K562 (cell line): ENCODE measurements at places on chromosomes 1 and 21. TPM values are rescaled to one million over a fixed set of nuclear protein-coding genes. Genes with fewer than 3 reads are reported as not detected.

The CTSE gene
- 0.18 and 0.20 TPM in 2 replicates for total RNA-seq

The CLDN14 gene
- total RNA-seq: not detected in 2 replicates

The NBPF10 gene
- 0.72 and 0.89 TPM in 2 replicates for total RNA-seq

The ZYG11B gene
- 19.7 and 20.4 TPM in 2 replicates for total RNA-seq

The SPATA45 gene
- total RNA-seq: not detected in 2 replicates

The PRR9 gene
- 0.20 TPM in 1 of 2 replicates, not detected in the other for total RNA-seq

The SPRR3 gene
- total RNA-seq: not detected in 2 replicates

The CHIA gene
- not detected in 2 replicates for total RNA-seq

The SLAMF6 gene
- 0.87 and 1.0 TPM in 2 replicates for total RNA-seq

The AVPR1B gene
- not detected in 2 replicates for total RNA-seq

The OR10J1 gene
- not detected in 2 replicates for total RNA-seq

The AUNIP gene
- total RNA-seq: 30.9 and 31.7 TPM in 2 replicates

- no peak overlapping the region for H3K4me3 ChIP-seq
- no peak overlapping the region for H3K27ac ChIP-seq
- H3K4me1 ChIP-seq: no peaks in the 10 kb centered on the region
- DNase-seq: no peak
- H3K27me3 ChIP-seq: no peaks in the 10 kb centered on the region; the same call in 2 of the 3 replicates
Observed at GRCh38 chr1:192858456-192858855, 49.6 kb downstream of the RGS2 start.

DNA sequence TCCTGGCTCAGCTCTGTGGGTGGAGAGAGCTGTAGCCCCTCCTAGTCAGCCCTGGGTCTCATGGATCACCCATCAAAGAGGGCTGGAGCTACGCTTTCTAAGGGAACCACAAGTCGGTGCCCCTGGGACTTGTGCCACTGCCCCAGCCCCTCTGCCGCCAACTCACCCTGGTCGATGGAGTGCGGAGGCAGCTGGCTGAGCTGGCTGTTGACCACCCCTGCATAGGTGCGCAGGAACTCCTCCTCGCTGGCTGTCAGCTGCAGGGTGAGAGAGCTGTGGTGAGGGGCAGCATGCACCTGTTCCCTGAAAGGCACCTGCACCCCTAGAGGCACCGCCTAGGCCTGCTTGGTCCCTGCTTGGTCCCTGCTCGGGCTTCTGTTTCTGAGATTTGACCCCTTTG is 39.0 kb downstream of the CTNNBIP1 start:
- H3K27me3 ChIP-seq: no peaks in the 10 kb centered on the region
- peaks cover 32% of the 10 kb centered on the region for H3K4me1 ChIP-seq
- no peak for DNase-seq
- H3K27ac ChIP-seq: no peak overlapping the region
- no peak overlapping the region for H3K4me3 ChIP-seq
- peaks cover 4% of the 10 kb centered on the region; the same call in 1 of the 3 replicates for H3K36me3 ChIP-seq

- no peak overlapping the region for H3K4me3 ChIP-seq
- DNase-seq: no peak
- H3K36me3 ChIP-seq: no peaks in the 10 kb centered on the region
- H3K4me1 ChIP-seq: no peaks in the 10 kb centered on the region
Observed at GRCh38 chr1:22831729-22832413, 121.2 kb downstream of the EPHB2 start.

DNA sequence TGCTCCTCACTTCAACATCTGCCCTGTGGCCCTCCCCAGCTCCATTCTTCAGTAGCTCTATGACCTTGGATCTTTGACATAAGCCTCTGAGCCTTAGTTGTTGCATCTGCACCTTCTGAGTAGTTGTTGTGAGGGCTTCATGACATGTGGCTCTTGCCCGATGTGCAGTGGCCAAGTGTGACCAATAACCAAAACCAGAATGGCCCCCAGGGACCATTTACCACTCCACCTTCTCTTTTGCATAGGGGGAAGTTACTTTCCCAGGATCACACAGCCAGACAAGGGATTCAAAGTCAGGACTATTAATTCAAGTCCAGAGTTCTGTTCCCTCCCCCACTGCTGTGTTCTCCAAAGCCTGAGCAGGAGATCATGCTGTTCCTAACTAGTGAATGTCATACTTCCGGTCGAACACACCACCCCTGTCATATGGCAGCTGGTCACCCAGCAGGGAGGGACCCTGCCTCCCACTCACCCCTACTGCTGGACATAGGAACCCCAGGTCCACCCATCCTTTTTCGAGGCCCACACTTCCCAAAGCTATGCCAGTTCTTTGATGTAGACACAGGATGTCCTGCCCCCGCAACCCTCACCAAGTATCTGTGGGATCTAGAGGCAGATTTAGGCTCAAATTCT is 4.0 kb downstream of the FGR start:
- H3K27me3 ChIP-seq: peaks cover 6% of the 10 kb centered on the region; the same call in 1 of the 3 replicates
- DNase-seq: no peak
- peaks cover 17% of the 10 kb centered on the region for H3K4me1 ChIP-seq
- no peaks in the 10 kb centered on the region for H3K36me3 ChIP-seq

DNA sequence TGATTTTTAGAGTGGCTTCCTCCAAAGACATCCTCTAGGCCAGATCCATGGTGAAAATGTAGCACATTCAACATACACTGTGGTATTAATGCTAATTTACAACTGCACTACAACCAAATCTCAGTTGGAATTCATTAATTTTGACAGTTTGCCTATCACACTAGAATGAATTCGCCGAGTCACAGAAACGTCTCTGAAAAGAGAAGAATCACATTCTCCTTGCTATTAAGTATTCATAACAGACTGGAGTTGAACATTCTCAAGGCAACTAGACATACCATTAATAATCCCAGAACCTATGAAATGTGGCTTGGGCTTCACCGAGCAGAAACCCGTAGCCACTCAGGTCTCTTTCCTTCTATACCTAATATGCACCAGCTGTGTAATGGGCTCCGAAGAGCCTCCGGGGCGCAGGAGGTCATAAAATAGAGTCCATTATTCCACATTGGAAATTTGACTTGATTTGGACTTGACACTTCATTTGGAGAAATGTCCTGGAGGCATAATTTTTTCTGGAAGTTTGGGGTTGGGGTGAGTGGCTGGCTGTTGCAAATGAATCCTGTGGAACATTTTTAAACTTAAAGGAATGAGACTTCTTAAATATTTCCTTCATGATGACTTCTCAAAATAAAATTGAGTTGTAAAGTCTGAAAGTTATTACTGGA is 117.1 kb downstream of the DSCAM start:
- H3K4me1 ChIP-seq: no peaks in the 10 kb centered on the region
- no peak for DNase-seq
- H3K27me3 ChIP-seq: no peaks in the 10 kb centered on the region
- H3K4me3 ChIP-seq: no peak overlapping the region
- no peaks in the 10 kb centered on the region for H3K36me3 ChIP-seq

GRCh38 chr1:183676586-183677189 is 23.6 kb upstream of the APOBEC4 start:
- DNase-seq: no peak
- H3K27me3 ChIP-seq: no peaks in the 10 kb centered on the region
- no peak overlapping the region for H3K4me3 ChIP-seq

DNA sequence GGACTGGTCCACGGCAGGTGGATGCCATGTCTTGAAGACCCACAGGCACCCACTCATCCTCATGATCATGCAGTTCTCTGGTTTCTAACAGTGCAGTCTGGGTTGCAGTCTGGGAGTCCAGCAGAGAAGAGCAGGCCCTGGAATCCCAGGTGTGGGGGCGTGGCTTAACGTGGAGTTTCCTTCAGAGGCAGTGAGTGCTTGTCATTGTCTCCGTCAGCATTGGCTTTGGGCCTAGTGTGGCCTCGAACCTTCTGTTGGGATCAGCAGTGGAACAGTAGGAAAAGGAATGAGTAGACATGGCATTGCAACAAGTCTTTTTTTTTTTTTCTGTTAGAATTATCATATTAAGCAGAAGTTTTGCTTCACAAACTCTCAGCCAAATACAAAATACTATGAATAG is 12.8 kb downstream of the LGALS8 start:
- H3K27me3 ChIP-seq: no peaks in the 10 kb centered on the region
- no peak overlapping the region for H3K27ac ChIP-seq
- no peak for DNase-seq
- peaks cover 66% of the 10 kb centered on the region; the same call in 2 of the 3 replicates for H3K36me3 ChIP-seq

GRCh38 chr1:115705085-115705951 is 63.2 kb downstream of the CASQ2 start:
- no peak for DNase-seq
- peaks cover 14% of the 10 kb centered on the region for H3K27me3 ChIP-seq
- H3K4me1 ChIP-seq: no peaks in the 10 kb centered on the region
- no peak overlapping the region for H3K27ac ChIP-seq

DNA sequence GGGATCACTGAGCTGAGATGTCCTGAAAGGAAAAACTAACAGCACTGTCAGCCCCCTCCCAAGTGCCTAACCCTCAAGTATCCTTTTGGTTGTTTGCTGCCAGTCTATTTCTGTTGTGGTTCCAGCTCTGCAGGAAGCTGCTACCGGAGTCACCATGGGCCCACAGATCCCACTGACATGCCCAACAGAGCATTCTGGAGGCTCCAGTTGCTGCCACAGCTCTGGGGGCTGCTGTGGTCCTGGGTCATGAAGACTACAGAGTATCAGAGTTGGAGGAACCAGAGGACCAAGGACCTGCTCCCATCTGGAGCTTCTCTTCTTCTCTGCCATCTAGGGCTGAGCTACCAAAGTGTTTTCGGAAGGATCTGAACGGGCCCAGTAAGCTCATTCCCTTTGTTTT is 910 bp downstream of the LCE3A start:
- H3K27me3 ChIP-seq: no peaks in the 10 kb centered on the region
- DNase-seq: no peak
- no peaks in the 10 kb centered on the region for H3K36me3 ChIP-seq
- no peak overlapping the region for H3K27ac ChIP-seq

DNA sequence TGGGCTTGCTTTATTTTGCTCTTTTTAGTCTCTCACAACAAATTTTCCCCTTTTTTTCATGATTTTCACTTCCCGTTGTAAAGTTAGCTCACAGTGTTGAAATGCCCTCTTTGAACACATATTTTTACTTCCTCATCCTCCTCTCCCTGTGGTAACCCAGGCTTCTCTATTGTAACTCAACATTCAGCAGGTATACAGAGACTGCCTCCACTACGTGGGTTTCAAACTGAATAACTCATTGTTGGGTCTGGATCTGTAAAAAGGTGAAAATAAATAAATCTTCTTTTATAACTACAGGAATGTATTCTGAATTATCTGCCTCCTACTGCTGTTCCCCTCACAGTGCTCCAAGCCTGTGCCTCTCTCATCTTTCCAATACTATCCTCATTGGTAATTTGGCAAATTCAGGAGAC is 166.4 kb downstream of the RUNX1 start:
- DNase-seq: no peak
- peak overlapping the region; percentile 35; the same call in 2 of the 3 replicates for H3K27ac ChIP-seq
- H3K27me3 ChIP-seq: no peaks in the 10 kb centered on the region
- peaks cover 63% of the 10 kb centered on the region for H3K36me3 ChIP-seq

GRCh38 chr1:209756615-209757445 is 977 bp downstream of the TRAF3IP3 start:
- no peak for DNase-seq
- no peaks in the 10 kb centered on the region for H3K36me3 ChIP-seq
- H3K27ac ChIP-seq: no peak overlapping the region

DNA sequence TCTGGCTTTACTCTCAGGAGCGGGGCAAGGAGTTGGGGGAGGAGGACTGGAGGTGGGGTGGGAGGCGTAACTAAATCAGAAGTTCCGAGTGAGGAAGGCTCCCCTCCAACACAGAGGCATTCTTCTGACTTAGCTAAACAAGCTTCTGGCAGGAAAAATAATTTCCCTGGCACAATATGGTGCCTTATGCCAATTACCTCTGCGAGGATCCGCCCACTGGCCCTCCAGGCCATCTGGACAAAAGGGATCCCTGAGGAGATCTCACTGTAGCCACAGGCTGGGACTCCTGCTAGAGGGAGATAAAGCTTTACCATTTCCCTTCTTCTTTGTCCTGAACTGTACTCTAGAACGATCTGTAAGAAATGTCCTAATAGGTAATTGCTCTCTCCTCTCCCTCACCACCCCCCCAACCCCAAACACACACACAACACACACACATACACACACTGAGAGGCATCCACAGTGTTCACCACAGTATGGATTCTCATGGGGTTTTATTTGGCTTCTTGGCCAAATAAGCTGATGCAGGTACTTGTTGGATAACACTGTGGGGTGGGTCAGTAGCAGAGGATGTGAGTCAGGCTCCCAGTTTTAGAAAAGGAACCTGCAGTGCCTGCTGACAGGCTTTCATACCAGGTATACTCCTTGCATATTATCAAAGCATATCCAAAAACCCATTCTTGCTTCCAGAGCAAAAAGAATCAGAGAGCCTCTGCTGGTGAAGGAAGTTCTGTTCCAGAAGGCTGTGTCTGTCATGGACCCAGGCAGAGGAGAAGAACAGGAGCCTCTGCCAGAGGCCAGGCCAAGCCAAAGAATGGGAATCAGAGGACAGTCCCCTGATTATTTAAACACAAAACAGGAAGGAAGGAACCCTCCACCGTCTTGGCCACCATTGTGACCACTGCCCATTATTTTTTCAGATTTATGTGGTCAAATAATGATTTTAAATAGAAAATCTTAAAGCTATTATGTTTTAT is 169.1 kb downstream of the C1orf21 start:
- H3K4me3 ChIP-seq: no peak overlapping the region
- H3K27me3 ChIP-seq: no peaks in the 10 kb centered on the region
- H3K36me3 ChIP-seq: no peaks in the 10 kb centered on the region
- DNase-seq: no peak

DNA sequence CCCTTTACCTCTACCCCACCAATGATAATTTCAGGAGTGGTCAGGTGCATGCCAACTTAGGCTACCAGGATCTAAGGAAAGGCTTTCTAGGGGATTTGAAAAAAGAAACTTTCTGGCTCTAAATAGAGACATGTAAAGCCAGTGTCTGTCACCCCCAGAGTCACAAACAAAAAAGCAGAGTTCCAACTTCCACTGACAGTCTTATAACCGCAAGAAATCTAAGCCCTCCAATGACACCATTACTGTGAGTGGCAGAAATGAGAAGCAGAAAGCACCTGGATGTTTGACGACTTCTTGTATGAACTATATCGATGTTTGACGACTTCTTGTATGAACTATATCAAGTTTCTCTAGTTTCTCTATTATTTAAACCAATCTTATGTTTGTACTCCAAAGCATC is 6.0 kb downstream of the DENND1B start:
- no peak overlapping the region for H3K4me3 ChIP-seq
- peaks cover 3% of the 10 kb centered on the region for H3K4me1 ChIP-seq
- H3K36me3 ChIP-seq: peaks cover 15% of the 10 kb centered on the region

- H3K36me3 ChIP-seq: no peaks in the 10 kb centered on the region
- H3K4me1 ChIP-seq: no peaks in the 10 kb centered on the region
- no peak for DNase-seq
- H3K27ac ChIP-seq: no peak overlapping the region
- no peak overlapping the region for H3K4me3 ChIP-seq
Observed at GRCh38 chr1:98565951-98566350, 95.6 kb upstream of the SNX7 start.

GRCh38 chr1:26469558-26469957 is 2.7 kb upstream of the HMGN2 start:
- H3K27ac ChIP-seq: no peak overlapping the region
- peaks cover 69% of the 10 kb centered on the region for H3K36me3 ChIP-seq
- H3K4me3 ChIP-seq: no peak overlapping the region
- no peak for DNase-seq

DNA sequence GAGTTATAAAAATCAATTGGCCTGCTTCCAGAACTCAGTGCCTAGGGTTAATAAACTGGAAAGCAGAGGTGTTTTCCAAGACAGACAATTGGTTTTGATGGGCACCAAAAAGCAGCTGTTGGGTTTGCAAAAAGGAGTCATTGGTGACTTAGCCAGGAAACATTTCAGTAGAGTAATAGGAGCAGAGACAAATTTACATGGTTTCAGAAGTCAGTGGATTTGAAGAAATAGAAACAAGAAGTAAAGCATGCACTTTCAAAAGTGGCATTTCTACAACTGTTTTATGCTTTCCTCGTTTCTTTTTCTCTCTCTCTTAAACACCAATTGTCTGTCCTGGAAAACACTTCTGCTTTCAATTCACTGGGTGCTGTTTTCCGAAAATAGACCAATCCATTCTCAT is 87.8 kb downstream of the GLUL start:
- no peak overlapping the region for H3K4me3 ChIP-seq
- H3K27ac ChIP-seq: no peak overlapping the region
- peaks cover 52% of the 10 kb centered on the region for H3K4me1 ChIP-seq
